GM23248 (cell line): ENCODE measurements at places on chromosomes 4 and X.

- peak; percentile 24 for DNase-seq
- H3K36me3 ChIP-seq = no peaks in the 10 kb centered on the region
- 0 out of 2 replicates have a peak, but pooled peaks cover 17% of the 10 kb centered on the region for H3K27me3 ChIP-seq
Observed at GRCh38 chr4:185086053-185086452, 57.0 kb upstream of the SLC25A4 start.

GRCh38 chrX:147875866-147876596 lies 35.7 kb upstream of the FMR1 start:
- DNase-seq = no peak
- no peaks in the 10 kb centered on the region for H3K4me1 ChIP-seq
- no peak overlapping the region for H3K4me3 ChIP-seq
- H3K27ac ChIP-seq = no peak overlapping the region
- no peaks in the 10 kb centered on the region for H3K27me3 ChIP-seq

- no peaks in the 10 kb centered on the region for H3K27me3 ChIP-seq
- 0 out of 2 replicates have a peak, but pooled peaks cover 9% of the 10 kb centered on the region for H3K36me3 ChIP-seq
- peak overlapping the region; percentile 76 for H3K27ac ChIP-seq
- H3K4me3 ChIP-seq = no peak overlapping the region
- H3K4me1 ChIP-seq = peaks cover 15% of the 10 kb centered on the region; the same call in 1 of the 2 replicates
Observed at GRCh38 chr4:2714061-2714770, 41.9 kb downstream of the TNIP2 start.

GRCh38 chrX:10769696-10770619 lies 149.6 kb upstream of the MID1 start:
- H3K36me3 ChIP-seq = no peaks in the 10 kb centered on the region
- peak overlapping the region; percentile 64 for H3K4me3 ChIP-seq
- H3K27me3 ChIP-seq = no peaks in the 10 kb centered on the region
- H3K4me1 ChIP-seq = peaks cover 11% of the 10 kb centered on the region
- H3K27ac ChIP-seq = peak overlapping the region; percentile 72

GRCh38 chr4:16489226-16489625 lies 263.0 kb upstream of the TAPT1 start:
- no peak for DNase-seq
- no peak overlapping the region for H3K4me3 ChIP-seq
- no peak overlapping the region for H3K27ac ChIP-seq
- H3K4me1 ChIP-seq = no peaks in the 10 kb centered on the region

DNA sequence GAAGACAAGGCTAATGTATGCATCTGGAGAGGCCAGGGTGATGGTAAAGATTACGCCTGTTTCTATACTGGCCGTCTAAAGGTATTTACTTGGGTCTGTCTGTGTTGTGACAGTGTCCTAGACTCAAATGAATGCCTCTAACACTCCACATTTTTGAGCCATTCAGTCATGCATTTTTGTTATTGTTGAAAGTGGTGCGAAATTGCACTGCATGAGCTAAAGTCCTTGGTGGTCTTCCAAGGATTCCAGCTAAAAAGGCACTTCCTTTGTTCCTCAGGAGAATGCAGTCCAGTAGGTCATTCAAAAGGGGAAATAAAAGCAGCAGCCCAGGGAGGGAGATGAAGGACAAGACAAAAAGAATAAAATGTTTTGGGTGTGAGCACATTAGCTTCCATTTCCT lies 3.0 kb downstream of the GPC4 start:
- H3K36me3 ChIP-seq = no peaks in the 10 kb centered on the region
- H3K4me1 ChIP-seq = peaks cover 7% of the 10 kb centered on the region; the same call in 1 of the 2 replicates
- no peak overlapping the region for H3K4me3 ChIP-seq
- no peaks in the 10 kb centered on the region for H3K27me3 ChIP-seq

GRCh38 chr4:142449771-142450373 lies 396.2 kb downstream of the INPP4B start:
- DNase-seq = no peak
- H3K4me1 ChIP-seq = peaks cover 6% of the 10 kb centered on the region; the same call in 1 of the 2 replicates
- H3K27ac ChIP-seq = no peak overlapping the region
- no peak overlapping the region for H3K4me3 ChIP-seq
- H3K36me3 ChIP-seq = no peaks in the 10 kb centered on the region
- no peaks in the 10 kb centered on the region for H3K27me3 ChIP-seq

DNA sequence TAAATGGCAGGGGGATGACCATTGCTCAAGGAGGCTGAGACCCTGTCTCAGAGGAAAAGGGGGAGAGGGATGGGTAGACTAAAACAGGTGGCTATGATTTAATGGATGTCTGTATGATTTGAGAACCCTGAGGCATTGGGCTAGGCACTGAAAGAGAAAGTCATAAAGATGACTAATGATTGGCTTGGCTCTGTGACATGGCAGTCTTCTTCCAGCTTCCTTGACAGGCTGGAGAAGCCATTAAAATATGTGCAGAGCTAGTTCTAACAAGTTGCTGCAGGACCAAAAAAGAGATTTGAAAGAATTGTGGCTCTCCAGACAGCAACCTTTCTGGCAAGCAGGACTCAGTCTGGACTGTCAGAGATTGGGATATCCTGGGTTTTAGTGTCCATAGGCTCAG lies 53.6 kb downstream of the AMER1 start:
- no peaks in the 10 kb centered on the region for H3K4me1 ChIP-seq
- H3K27me3 ChIP-seq = no peaks in the 10 kb centered on the region
- no peak overlapping the region for H3K27ac ChIP-seq
- DNase-seq = no peak
- H3K36me3 ChIP-seq = no peaks in the 10 kb centered on the region

- DNase-seq = no peak
- no peaks in the 10 kb centered on the region for H3K4me1 ChIP-seq
- H3K27me3 ChIP-seq = 0 out of 2 replicates have a peak, but pooled peaks cover 16% of the 10 kb centered on the region
Observed at GRCh38 chr4:152999346-153000075, 63.4 kb downstream of the FHDC1 start.

GRCh38 chrX:31070057-31070468 lies 1.8 kb downstream of the FTHL17 start:
- no peaks in the 10 kb centered on the region for H3K27me3 ChIP-seq
- no peak overlapping the region for H3K27ac ChIP-seq
- no peaks in the 10 kb centered on the region for H3K4me1 ChIP-seq
- no peak for DNase-seq
- H3K4me3 ChIP-seq = no peak overlapping the region

GRCh38 chr4:189299706-189300105 lies 641.0 kb upstream of the FRG1 start:
- no peaks in the 10 kb centered on the region for H3K36me3 ChIP-seq
- H3K4me1 ChIP-seq = no peaks in the 10 kb centered on the region
- H3K4me3 ChIP-seq = no peak overlapping the region
- DNase-seq = no peak

GRCh38 chr4:26183017-26183416 lies 137.8 kb upstream of the RBPJ start:
- no peak overlapping the region; the same call in 1 of the 2 replicates for H3K27ac ChIP-seq
- peaks cover 25% of the 10 kb centered on the region for H3K4me1 ChIP-seq
- H3K36me3 ChIP-seq = no peaks in the 10 kb centered on the region
- no peak overlapping the region for H3K4me3 ChIP-seq
- DNase-seq = peak; percentile 74

GRCh38 chrX:152343306-152343705 lies 107.8 kb downstream of the GABRA3 start:
- peak; percentile 29 for DNase-seq
- no peak overlapping the region for H3K27ac ChIP-seq
- no peaks in the 10 kb centered on the region for H3K36me3 ChIP-seq
- H3K4me1 ChIP-seq = no peaks in the 10 kb centered on the region

DNA sequence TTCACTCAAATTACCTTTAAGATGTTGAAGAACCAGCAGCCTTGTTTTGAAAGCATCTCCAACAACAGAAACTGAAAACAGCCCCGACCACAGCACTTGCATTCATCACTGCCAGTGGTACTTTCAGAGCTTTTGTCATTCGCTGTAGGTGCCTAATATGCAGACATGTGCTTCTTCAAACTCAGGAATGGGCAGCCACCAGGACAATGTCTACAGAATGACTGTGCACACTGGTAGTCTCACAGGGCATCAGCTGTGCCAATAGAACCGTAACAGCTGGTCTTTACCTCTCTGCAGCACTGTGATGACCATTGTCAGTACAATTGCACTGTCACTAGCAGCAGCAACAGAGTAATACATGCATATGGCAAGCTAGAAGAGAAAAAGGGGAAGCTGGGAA lies 1149.7 kb downstream of the STPG2 start:
- H3K27ac ChIP-seq = no peak overlapping the region
- no peaks in the 10 kb centered on the region for H3K4me1 ChIP-seq
- DNase-seq = no peak
- H3K27me3 ChIP-seq = no peaks in the 10 kb centered on the region
- no peaks in the 10 kb centered on the region for H3K36me3 ChIP-seq

- no peak for DNase-seq
- peaks cover 33% of the 10 kb centered on the region for H3K4me1 ChIP-seq
- no peak overlapping the region for H3K27ac ChIP-seq
- peaks cover 54% of the 10 kb centered on the region for H3K36me3 ChIP-seq
- no peaks in the 10 kb centered on the region for H3K27me3 ChIP-seq
Observed at GRCh38 chr4:55407764-55408163, 12.0 kb downstream of the TMEM165 start.

DNA sequence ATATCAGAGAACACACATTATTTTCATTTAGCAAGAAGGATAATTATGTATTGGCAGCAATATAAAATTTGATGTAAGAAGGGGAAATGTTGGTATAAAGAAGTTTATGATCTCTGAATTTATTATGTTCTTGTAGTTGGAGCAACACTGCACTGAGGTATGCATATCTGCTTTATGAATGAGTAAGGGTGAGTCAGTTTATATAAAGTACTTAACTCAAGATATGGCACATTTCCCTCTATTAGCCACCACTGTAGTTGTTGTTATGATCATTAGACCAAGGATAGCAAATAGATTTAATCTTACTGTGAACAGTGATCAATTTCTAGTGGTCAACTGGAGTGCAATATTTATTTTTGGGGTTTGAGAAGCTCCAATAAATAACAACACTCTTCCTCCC lies 66.6 kb downstream of the SNX25 start:
- peaks cover 21% of the 10 kb centered on the region for H3K4me1 ChIP-seq
- H3K27me3 ChIP-seq = no peaks in the 10 kb centered on the region

DNA sequence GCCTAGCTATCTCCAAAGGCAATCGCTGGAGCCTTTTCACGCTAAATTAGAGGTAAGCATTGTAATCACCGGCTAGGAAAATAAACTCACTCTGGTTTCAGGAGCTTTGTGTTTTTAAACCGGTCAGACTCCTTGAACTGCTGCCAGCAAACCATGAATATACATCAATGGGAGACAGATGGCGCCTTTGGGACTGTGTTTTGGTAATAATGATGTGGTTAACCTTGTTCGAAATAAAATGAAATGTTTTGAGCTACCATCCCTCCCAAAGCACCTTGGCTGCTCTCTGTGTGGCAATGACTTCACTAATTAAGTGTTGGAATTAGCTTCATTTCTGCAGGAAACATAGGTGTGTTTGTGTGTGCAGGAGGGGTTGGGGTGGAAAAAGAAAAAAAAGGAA lies 65.3 kb downstream of the CLNK start:
- H3K27ac ChIP-seq = no peak overlapping the region
- H3K36me3 ChIP-seq = no peaks in the 10 kb centered on the region
- no peaks in the 10 kb centered on the region; the same call in 1 of the 2 replicates for H3K27me3 ChIP-seq
- H3K4me3 ChIP-seq = no peak overlapping the region

- no peaks in the 10 kb centered on the region for H3K36me3 ChIP-seq
- H3K27me3 ChIP-seq = no peaks in the 10 kb centered on the region
- no peak overlapping the region for H3K4me3 ChIP-seq
Observed at GRCh38 chrX:137119049-137119448, 85.3 kb upstream of the GPR101 start.

DNA sequence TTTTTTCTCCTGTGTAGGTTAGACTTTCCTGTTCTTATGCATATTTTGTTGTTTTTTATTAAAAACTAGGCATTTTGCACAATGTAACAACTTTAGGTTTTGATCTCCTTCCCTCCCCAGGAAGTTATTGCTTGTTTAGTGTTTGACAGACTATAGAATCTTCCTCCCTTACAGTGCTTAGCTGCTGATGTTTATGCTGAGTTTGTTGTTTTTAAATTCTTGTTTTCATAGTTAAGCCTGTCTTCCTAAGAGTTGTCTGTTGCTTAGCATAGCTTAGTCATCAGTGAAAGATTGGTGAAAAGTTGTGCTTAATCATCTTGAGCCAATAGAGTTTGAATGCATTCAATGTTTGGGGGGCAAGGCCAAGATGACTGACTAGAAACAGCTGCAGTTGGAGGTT lies 157.5 kb downstream of the NKX6-1 start:
- H3K27me3 ChIP-seq = no peaks in the 10 kb centered on the region
- no peaks in the 10 kb centered on the region for H3K36me3 ChIP-seq
- no peak overlapping the region for H3K4me3 ChIP-seq
- H3K4me1 ChIP-seq = no peaks in the 10 kb centered on the region
- H3K27ac ChIP-seq = no peak overlapping the region

- H3K36me3 ChIP-seq = no peaks in the 10 kb centered on the region
- peak; percentile 66 for DNase-seq
- H3K4me3 ChIP-seq = peak within 1 kb of the TSS; percentile 79
Observed at GRCh38 chrX:104112326-104112951, at the start of gene ZCCHC18. Gene ZCCHC18, plus strand, starts transcription at chrX:104112523. Its CDS starts 1,589 bp downstream, at chrX:104114112.

DNA sequence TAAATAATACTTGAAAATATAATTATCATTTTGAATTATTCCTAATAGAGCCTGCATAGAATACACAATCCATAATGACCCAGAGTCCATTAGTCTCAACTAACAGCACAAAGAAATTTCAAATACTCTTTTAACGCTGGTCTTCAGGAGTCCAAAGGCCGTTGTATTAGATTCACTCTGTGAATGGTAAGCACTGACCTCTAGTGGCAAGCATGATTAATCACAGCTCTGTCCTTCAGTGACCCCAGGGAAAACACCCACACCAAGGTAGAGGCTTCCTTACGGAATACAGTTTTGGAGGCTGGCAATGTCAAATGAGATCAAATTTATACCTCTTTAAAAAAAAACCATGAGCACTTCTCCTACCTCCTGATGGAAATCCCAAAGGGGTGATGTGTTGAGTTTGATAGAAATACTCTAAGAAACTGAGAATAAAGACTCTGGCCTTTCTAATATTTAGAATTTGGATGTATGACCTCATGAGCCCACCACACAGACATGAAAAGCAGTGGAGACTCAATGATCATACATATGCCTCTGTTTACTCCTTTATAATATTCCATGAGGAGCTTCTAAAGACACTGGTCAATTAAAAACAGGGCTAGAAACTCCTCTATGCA lies 147.2 kb upstream of the DKK2 start:
- H3K36me3 ChIP-seq = no peaks in the 10 kb centered on the region
- DNase-seq = peak; percentile 80
- H3K27ac ChIP-seq = no peak overlapping the region
- H3K27me3 ChIP-seq = no peaks in the 10 kb centered on the region

DNA sequence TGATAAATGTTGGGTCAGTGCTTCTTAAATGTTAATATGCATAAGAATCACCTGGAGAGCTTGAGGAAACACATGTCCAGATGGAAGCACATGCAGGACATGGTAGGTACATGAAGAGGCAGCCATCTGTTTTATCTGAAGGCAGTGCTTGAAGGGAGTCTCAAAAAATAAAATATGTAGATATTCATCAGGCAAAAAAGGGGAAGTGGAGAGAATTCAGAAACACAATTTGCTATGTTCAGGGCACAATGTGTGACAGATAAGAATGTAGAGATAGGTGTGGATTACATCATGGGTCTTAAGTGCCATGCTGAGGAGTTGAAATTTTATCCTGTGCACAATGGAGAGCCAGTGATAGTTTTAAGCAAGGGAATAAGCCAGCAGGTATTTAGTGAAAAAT lies 59.6 kb upstream of the CASK start:
- H3K4me3 ChIP-seq = no peak overlapping the region
- H3K27ac ChIP-seq = no peak overlapping the region
- no peaks in the 10 kb centered on the region for H3K27me3 ChIP-seq
- H3K36me3 ChIP-seq = no peaks in the 10 kb centered on the region
- no peak for DNase-seq
